ENCODE measurements at places on chromosomes 4 and X.

DNA sequence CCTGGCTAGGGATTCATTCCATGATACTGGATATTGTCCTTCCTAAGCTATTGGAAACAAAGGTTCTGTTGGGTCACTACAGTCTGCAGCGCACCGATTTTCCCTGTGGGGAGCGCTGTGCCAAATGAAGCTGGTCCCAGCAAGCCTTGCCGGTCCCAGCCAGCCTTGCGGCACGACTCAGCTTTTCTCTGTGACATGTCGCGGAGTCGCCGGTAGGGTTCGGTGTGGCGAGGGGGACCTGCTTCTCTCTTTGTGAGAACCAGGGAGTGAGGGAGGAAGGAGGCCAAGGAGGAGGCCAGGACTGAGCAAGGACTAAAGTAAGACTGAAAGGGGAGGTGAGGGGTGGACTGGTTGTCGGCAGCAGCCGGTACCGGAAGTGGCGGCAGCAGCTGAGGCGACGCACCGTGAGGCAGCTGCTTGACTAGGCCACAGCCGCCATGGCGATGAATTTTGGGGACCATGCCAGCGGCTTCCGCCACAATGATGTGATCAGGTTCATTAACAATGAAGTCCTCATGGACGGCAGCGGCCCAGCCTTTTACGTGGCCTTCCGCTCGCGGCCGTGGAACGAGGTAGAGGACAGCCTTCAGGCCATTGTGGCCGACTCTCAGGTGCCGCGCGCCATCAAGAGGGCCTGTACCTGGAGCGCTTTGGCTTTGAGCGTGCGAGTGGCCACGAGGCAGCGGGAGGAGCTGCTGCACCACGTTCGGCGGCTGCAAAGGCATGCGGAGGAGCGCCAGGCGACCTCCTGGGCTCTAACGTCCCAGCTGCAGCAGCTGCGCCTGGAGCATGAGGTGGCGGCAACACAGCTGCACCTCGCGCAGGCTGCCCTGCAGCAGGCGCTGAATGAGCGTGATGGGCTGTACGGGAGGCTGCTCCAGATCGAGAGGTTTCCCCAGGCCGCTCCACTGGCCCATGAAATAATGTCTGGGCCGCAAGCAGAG is at the start of gene TEX13D:
TEX13D (plus strand) TSS at position 180 of the 944 bp plus-strand sequence; CDS start at position 438, 258 bp downstream.
- DNase-seq = no peak

- no peak for DNase-seq
Observed at GRCh38 chr4:128159967-128160366, 98.9 kb downstream of the LARP1B start.

GRCh38 chr4:141763374-141763773 is 127.0 kb downstream of the IL15 start:
- DNase-seq = no peak

DNA sequence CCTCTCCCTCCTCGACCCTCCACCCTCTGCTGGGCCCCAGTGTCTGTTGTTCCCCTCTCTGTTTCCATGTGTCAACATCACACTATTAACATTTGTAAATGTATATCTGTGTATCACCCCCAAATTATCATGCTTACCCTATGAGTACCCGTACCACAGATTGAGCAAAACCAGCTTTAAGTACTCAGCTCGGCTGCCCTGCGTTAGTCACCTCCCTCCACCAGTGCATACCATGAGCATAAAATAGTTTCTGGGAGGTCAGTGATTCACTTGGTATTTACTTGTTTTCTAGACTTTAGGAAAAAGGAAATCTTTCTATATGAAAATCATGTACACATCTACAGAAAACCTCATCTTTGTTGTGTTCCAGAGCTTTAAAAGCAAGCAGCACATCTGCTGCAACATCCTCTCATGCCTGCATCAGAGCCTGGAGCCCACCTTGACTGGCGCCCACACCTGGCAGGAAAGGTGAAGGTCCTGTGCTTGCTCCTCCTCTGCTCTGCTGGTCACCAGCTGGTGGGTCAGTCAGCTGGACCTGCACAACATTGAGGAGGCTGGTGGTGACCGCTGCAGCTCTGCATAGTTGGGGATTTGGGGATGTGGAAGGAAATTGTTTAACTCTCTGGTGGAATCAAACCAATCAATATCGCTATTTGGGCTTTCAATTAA is 214.4 kb upstream of the KLF3 start:
- DNase-seq = no peak

GRCh38 chr4:105179539-105180401 is 33.1 kb downstream of the TET2 start:
- no peak for DNase-seq

Data from NCI-H524 (cell line).